ENCODE measurements at places on chromosomes 3 and 15. TPM values are rescaled to one million over a fixed set of nuclear protein-coding genes. Genes with fewer than 3 reads are reported as not detected.

Gene IGDCC3
- polyA plus RNA-seq: not detected

Gene SOX14
- polyA plus RNA-seq: not detected

Gene TMEM42
- 17.5 TPM for polyA plus RNA-seq

Gene PPARG
- polyA plus RNA-seq: not detected

Gene FOXB1
- polyA plus RNA-seq: not detected

Data from Purkinje cell (primary cell).